CD4-positive, alpha-beta T cell treated with Interleukin-12 subunit alpha and Interleukin-12 subunit beta, for 1 hour (primary cell): ENCODE measurements at places on chromosomes 5 and 9.

GRCh38 chr5:168683247-168683926 is 104.2 kb upstream of the PANK3 start:
- DNase-seq, result peak; percentile 16

GRCh38 chr5:2010940-2011339 is 128.2 kb upstream of the IRX4 start:
- no peak for DNase-seq

DNA sequence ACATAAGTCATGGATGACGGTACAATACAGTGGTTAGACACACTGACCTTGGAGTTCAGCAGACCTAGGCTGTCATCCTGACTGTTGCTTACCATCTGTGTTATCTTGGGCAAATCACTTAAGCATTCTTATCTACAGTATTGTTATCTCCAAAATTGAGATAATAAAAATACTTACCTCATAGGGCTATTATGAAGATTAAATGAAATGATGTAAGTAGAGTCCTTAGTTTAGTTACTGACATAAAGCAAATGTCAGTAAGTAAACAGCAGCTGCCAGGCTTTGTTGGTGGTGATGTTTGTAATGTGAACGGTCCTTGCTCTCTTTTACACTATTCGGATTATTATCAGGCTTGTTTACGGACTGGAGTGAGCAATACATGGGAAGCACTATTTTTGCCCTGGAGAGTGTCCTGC is 107.3 kb upstream of the DPYSL3 start:
- DNase-seq, result no peak

- no peak for DNase-seq
Measured at GRCh38 chr9:130948266-130948665, 9.2 kb upstream of the FIBCD1 start.

DNA sequence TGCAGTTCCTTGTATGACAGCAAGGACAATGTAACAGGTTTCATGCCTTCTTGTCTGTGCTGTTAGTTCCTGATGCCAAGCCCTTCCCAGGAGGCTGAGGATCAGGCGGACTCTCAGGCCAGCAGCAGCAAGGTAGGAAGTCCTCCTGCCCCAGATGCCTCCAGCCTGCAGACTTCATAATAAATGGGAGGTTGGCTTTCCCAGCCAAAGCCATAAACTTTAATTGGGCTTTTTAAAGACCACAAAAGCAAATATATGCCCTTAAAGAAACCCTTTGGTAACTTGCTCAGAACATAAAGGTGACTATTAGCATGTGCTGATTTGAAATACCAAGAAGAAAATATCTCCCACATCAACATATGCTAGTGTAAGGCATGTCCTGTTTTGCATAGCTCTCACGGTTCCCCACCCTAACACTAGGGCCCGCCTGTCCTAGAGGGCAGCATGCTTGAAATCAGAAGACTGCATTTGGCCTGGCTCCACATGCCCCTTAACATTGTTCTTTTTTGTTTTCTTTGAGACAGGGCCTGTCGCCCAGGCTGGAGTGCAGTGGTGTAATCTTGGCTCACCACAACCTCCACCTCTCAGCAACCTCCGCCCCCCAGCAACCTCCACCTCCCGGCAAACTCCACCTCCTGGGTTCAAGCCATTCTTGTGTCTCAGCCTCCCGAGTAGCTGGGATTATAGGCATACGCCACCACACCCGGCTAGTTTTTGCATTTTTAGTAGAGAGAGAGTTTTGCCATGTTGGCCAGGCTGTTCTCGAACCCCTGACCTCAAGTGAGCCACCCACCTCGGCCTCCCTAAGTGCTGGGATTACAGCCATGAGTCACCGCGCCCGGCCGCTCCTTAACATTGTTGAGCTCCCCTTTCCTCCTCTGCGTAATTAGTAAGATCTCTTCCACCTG is 44.6 kb upstream of the FCN1 start:
- DNase-seq, result no peak

GRCh38 chr5:142017832-142018427 is 5.1 kb upstream of the GNPDA1 start:
- DNase-seq, result peak; percentile 20

DNA sequence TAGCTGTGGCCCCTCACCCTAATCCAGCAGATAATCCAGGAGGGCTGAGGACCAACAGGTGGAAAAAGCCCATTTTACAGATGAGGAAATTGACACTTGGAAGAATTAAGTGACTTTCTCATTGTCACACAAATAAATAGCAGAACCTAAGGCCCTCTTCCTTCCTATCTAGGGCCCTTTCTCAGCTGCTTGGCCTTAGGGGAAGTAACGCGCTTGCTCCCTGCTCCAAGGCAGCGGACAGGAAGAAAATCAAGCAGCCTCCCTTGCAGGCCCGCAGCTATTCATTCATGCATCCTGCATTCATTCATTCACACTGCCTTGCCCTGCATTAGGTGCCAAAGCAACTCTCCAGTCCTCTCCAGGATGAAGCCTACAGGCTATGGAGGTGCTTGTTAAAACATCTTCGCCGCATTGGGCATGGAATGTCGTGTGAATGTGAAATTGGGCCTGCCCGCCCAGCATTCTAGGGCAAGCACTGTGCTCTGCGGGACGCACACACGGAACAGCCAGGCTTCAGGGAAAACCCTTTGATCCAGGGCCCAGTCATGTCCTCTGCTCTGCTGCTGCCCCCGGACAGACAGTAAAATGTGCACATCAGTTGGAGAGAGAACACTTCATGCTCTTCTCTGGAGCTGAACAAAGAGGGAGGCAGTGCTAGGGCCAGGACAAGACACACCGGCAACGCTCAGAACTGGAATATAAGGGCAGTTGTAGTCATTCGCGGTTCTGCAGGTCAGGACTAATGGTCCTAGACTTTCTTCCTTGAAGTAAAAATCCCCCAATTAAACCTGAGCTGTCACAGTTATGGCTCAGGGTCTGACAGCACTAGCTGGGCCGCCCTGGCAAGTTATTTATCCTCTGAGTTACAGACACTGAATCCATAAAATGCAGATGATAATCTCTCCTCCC is 166.0 kb downstream of the COL23A1 start:
- DNase-seq, result no peak
